Activated CD8-positive, alpha-beta T cell treated with anti-CD3 and anti-CD28 coated beads for 36 hours (primary cell): ENCODE measurements at places on chromosomes 7 and 10.
A peak's percentile ranks its signal among the peaks of the same experiment; 100 is the strongest.

GRCh38 chr10:128035557-128035973 lies 90.7 kb downstream of the MKI67 start:
- peak; percentile 80 for DNase-seq

DNA sequence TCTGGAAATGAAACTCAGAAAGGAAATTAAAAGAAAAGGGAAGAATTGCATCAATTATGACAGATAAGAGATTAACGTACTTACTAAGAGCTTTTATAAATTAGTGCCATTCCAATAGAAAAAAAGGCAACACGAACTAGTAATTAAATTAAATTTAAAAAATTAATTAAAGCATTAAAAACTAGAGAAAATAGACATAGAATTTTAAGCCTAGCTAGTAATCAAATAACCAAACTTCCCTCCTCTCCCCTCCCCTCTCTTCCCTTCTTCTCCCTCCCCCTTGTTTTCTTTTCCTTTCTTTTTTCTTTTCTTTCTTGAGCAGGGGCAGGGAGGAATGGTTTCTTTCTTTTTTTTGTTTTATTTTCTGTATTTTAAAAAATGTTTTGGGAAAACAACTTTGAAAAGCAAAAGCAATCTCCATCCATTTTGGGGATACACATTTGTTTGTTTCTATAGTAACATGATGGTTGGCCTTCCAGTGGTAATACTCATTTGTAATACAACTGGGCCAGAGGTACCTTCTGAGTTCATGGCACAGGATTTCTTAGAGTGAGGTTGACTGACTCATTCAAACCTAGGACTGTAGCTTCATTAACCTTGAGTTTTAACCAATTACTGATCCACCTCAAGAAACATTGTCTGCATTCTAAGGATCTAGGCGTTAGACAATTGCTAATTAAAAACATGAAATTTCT lies 132.6 kb downstream of the ST7 start:
- no peak for DNase-seq

DNA sequence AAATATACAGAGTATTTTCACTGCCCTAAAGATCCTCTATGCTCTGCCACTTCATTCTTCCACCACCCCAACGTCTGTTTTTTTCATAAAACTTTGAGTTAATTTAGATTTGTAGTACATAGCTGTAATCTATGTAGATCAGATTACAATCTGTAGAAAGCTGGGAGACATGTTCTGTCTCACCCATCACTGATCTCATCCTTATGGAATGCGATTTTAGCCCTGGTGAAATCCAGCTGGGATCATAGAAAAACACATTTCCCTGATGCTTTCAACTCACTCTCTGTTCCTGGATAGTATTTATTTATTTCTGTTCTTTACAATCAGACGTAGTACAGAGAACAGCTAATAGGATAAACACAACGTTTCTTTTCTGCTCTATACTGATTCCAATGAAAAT lies 521.0 kb downstream of the KIF20B start:
- DNase-seq: no peak

DNA sequence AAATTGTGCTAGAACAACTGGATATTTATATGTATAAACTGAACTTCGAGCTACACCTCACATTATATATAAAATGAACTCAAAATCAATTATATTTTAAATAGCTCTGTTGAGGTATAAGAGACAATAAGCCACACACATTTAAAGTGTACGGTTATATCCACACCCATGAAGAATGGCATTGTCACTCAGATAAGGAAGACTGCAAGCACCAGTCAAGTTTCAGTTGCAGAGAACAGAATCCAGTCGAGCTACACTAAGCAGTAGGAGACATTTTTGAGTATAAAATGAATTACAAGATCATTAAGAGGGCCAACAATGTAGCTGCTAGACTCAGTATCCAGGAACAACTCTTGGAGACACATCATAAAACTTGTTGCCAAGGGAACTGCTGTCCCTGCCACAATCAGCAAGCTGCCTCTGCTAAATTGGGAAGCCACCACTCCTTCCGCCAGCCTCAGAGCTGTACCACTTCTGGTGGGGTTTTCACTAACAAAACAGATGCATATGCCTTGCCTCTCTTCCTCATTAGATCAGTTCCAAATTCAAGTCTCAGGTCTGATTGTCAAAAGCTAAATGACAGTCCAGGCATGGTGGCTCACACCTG lies 19.6 kb upstream of the GPNMB start:
- no peak for DNase-seq

- no peak for DNase-seq
These were observed 73.4 kb downstream of the SRPK2 start for GRCh38 chr7:105315357-105315756.

GRCh38 chr7:86914551-86914950 lies 144.9 kb downstream of the ELAPOR2 start:
- DNase-seq: no peak

DNA sequence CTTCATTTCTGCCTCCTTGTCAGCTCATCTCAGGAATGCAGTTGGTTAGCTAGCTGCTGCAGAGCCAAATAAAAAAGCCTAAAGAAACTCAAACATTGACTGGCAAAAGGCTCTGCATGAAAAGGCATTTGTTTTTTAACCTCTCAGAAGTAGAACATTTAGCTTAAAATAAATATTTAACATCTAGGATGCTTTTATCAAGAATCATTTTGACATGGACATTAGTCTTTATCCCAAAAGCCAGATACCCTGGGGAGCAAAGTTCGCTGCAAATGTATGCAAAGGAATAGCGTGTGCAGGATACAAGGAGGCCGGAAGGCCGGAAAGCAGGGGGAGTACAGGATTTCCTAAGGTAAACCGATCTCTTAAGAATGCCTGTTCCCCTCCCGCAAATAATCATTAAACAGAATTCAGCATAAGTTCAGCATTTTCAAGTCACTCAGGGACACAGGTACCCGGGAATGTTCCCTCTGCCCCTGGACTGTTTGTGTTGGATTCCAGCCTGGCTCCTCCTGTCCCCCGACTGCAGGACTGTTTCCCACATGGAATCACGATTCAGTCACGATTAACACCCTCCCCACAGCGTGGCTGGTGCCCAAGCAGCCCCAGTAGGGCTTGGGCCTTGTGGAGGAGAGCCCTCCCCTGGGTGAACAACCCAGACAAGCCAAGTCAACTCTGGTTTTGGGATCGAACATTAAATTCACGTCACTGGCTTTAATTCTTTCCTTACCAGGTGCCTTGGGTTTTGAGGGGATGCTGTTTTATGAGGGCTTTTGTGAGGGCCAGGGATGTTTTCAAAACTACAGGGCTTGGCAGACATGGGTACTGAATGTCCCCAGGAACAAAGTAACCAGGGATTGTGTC lies 97.8 kb downstream of the HIPK2 start:
- no peak for DNase-seq

- DNase-seq: no peak
These were observed 236.4 kb downstream of the PRPF18 start for GRCh38 chr10:13823096-13823708.

DNA sequence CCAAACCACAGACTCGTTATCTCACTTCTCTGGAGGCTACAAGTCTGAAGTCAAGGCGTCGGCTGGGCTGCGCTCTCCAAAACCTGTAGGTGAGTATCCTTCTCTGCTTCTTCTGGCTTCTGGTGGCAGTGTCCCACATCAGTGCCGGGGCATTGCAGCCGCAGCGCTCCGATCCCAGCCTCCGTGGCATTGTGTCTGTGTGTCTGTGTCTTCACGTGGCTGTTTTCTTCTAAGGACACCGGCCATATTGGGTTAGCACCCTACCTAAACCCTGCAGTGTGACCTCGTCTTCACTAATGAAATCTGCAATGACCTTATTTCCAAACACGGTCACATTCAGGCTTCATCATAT lies 584.9 kb upstream of the COBL start:
- DNase-seq: no peak

GRCh38 chr7:42856605-42856987 lies 55.3 kb downstream of the C7orf25 start:
- no peak for DNase-seq

DNA sequence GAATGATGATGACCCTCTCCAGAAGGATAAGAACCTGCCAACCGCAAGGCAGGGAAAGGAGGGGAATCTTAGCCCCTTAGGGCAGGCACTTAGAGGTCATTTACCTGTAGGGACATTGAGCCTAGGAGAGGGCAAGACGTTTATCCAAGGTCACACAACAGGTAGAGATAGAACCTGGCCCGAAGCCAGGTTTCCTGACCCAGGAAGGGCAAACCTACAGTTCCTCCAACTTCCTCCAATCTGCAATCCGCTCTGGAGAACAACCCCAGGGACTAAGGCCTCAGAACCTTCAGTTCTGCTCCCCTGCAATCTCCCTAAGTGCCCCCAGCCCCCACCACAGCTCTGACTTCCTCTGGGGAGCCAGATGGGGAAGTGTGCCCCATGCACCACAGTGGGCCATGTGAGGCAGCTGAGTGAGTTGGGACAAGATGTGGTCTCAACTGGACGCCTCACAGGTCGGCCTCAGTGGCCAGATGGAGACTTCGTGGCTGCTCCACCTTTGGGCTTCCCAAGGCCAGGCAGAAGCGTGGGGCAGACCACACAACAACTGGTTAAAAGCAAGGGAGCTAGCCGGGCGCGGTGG lies 1.4 kb upstream of the PSAP start:
- DNase-seq: no peak

DNA sequence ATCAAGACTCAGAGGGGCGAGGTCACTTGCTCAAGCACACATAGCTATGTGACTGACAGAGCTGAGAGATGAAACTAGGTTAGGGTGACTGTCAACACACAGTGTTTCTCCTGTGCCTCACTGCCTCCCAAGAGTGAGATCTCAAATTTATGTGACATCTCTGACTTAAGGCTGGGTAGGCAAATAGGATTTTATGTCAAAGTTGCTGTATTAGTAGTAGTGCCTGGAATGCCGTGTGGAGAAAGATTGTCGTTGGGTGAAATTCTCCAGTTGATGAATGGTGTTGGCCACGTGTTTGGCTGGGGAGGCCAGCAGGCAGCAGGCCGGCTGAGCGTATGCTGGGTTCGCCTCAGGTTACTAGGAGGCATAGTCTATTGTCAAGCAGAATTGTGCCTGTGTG lies 148.3 kb upstream of the BMPER start:
- DNase-seq: no peak

- no peak for DNase-seq
These were observed 135.2 kb downstream of the CUX1 start for GRCh38 chr7:101952355-101953247.

GRCh38 chr7:80722616-80723195 lies 84.3 kb downstream of the CD36 start:
- DNase-seq: no peak

DNA sequence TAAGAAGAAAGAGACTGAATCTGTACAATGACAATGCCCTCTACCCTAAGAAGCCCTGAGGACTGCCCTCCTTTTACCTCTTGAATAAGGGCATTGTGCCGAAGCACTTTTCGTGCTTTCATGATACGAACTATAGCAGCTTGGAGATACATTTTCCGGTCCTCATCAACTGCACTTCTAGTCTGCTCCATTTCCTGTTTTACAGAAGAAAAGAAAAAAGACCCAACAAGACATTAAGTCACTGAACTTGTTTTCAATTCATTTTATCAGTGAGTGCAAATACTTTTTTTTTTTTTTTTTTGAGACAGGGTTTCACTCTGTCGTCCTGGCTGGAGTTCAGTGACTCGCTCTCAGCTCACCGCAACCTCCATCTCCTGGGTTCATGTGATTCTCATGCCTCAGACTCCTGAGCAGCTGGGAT lies 78.4 kb downstream of the CUL2 start:
- no peak for DNase-seq

GRCh38 chr10:71812913-71813590 lies 38.0 kb downstream of the PSAP start:
- DNase-seq: no peak

- no peak for DNase-seq
These were observed 30.7 kb upstream of the PRKAR1B start for GRCh38 chr7:757741-758163.

DNA sequence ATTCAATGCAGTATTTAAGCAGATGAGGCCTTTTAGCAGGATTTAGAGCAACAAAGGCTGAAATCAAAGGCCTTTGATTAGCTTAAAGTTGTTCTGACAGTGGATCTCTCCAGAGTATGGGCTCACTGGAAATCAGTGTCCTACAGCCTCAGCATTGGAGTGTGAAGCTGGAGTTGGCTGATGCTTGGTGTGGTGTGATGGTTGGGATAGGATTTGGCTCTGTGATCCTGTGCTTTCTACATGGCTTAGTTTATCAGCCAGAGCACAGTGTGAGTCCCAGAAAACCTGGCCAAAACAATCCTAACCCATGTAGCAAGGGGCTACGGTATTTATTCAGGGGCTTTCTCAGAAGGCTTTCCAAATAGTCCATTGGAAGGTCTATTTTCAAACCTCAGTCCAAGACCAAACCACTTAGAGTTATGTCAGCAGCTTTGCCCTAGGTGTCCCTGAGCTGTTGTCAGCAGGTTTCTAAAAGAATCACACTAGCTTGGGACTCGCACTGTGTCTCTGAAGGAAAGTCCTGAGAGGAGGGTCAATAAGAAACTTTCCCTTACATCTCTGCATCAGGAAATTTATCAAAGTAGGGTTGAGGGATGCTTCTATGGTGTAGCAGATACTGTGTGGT lies 65.4 kb upstream of the ANKRD1 start:
- no peak for DNase-seq

DNA sequence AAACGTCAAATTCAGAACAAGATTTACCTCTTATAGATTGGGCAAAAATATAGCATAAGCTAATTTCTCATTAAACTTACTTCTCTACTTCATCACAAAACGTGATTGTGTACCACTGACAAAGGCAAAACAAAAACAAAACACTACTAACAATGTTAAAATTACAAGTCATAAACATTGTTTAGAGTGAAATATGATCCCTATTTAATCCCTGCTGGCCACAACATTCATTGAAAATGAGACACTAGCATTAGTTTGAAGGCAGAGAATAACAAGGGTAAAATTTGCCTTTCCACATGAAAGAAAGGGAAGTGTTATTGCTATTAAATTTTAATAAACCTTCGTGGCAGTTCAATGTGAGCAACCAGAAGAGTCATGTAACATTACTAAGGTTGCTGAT lies 45.0 kb downstream of the SEMA3A start:
- no peak for DNase-seq

DNA sequence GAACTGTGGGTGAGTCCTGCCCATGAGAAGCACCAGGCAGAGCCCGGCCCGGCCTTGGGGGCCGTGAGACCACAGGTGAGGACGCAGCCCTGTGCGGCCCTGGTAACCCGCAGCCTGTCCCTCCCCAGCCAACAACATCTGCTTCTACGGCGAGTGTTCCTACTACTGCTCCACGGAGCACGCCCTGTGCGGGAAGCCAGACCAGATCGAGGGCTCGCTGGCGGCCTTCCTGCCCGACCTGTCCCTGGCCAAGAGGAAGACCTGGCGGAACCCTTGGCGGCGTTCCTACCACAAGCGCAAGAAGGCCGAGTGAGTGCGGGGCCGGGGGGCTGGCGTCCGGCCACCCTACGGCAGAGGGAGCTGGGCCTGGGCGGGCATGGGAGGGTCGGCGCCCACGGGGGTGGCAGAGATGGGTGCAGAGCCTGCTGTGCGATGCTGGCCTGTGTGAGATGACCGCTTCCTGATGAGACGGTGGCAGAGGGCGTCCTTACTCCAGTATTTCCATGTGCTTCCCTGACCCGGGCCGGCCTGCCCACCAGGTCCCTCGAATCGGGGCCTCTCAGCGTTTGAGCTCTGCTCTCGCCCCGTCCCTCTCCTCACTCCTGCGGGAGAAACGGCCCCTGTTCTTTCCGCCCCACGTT lies 34.1 kb upstream of the FOXL3 start:
- DNase-seq: no peak

GRCh38 chr7:47512481-47513176 lies 69.3 kb downstream of the TNS3 start:
- DNase-seq: no peak
